Mammary epithelial cell (primary cell): ENCODE measurements at places on chromosomes 13 and 19. TPM values are rescaled to one million over a fixed set of nuclear protein-coding genes. Genes with fewer than 3 reads are reported as not detected.

Gene CA11
- total RNA-seq: 3.5 TPM

Gene RYR1
- total RNA-seq: 0.07 and 1.2 TPM in 2 replicates

Gene ZNF132
- total RNA-seq: 3.7 TPM

Gene SLC10A2
- total RNA-seq: not detected
